ENCODE measurements at places on chromosomes 3 and 15. TPM values are rescaled to one million over a fixed set of nuclear protein-coding genes. Genes with fewer than 3 reads are reported as not detected.

The C3orf22 gene
- not detected for total RNA-seq

GRCh38 chr3:17028363-17028762, 143.6 kb downstream of the PLCL2 start:
- no peak overlapping the region for H3K27ac ChIP-seq
- no peaks in the 10 kb centered on the region for H3K27me3 ChIP-seq
- no peaks in the 10 kb centered on the region for H3K4me1 ChIP-seq
- no peak for DNase-seq
- H3K4me3 ChIP-seq, result no peak overlapping the region
- no peaks in the 10 kb centered on the region for H3K36me3 ChIP-seq

The GABRA5 gene
- 0.57 TPM for total RNA-seq

GRCh38 chr3:145903472-145904013, 257.4 kb downstream of the PLOD2 start:
- peaks cover 5% of the 10 kb centered on the region for H3K4me1 ChIP-seq
- H3K27me3 ChIP-seq, result no peaks in the 10 kb centered on the region
- DNase-seq, result no peak
- no peak overlapping the region for H3K4me3 ChIP-seq
- H3K36me3 ChIP-seq, result no peaks in the 10 kb centered on the region

The CNTN4 gene
- total RNA-seq, result 0.31 TPM

GRCh38 chr3:160001850-160002623, 13.4 kb downstream of the IL12A start:
- no peaks in the 10 kb centered on the region for H3K4me1 ChIP-seq
- no peaks in the 10 kb centered on the region for H3K36me3 ChIP-seq
- H3K4me3 ChIP-seq, result no peak overlapping the region
- H3K27me3 ChIP-seq, result no peaks in the 10 kb centered on the region

DNA sequence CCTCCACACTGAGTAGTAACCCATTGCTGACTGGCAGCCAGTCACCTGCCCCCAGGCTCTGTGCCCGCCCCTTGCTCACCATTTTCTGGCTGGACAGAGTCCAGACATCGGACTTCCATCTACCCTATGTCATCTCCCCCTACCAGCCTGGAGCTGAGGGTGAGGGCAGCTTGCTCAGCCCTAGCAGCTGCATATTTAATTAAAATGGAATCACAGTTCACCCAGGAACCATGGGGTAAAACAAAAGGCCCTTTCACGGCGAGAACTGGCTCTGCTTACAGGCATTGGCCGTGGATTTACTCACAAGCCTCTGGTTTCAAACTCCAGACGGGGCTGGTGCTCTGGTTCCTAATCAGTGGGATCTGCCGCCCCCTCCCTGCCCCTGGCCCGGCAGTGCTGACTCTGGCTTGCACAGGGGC, 94.9 kb upstream of the ATP2B2 start:
- H3K36me3 ChIP-seq, result no peaks in the 10 kb centered on the region
- peaks cover 32% of the 10 kb centered on the region for H3K27me3 ChIP-seq
- H3K4me1 ChIP-seq, result no peaks in the 10 kb centered on the region
- H3K4me3 ChIP-seq, result no peak overlapping the region
- no peak for DNase-seq

GRCh38 chr3:12656193-12656592, 7.7 kb downstream of the RAF1 start:
- no peaks in the 10 kb centered on the region for H3K27me3 ChIP-seq
- no peak for DNase-seq
- H3K4me1 ChIP-seq, result peaks cover 8% of the 10 kb centered on the region
- H3K27ac ChIP-seq, result no peak overlapping the region
- H3K36me3 ChIP-seq, result no peaks in the 10 kb centered on the region

GRCh38 chr3:73315706-73316105, 254.2 kb downstream of the EBLN2 start:
- no peak overlapping the region for H3K27ac ChIP-seq
- H3K4me1 ChIP-seq, result no peaks in the 10 kb centered on the region
- H3K4me3 ChIP-seq, result no peak overlapping the region
- no peak for DNase-seq

The FBXO40 gene
- not detected for total RNA-seq

The SNURF gene
- not detected for total RNA-seq

The CCDC54 gene
- not detected for total RNA-seq

DNA sequence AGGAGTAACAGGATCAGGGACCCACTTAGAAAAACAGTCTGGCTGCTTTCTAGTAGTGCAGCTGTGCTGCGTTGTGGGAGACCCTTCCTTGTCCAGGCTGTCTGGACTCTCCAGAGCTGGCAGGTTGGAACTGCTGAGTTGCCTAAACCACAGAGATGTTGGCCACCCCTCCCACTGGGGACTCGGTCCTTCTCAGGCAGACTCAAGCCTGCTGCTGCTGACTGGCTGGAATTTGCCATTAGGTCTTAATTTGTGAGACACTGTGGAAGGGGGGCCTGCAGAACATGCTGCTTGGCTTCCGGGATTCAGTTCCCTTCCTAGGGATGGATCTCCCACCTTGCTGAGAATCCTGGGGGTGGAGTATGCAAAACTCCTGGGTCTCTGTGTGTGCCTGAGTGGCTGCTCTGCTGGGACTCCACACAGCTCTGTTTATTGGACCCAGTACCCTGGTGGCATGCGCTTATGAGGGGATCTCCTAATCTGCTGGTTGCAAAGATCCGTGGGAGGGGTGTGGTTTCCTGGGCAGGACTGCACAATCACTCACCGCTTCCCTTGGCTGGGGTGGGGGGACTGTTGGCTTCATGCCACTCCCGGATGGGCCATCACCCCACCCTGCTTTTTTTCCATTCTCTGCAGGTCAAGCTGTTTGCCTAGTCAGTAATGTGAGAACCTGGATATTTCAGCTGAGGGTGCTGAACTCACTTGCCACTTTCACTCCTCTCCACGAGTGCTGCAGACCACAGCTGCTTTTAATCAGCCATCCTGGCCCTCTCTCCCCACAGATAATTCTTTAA, 150.5 kb downstream of the CFAP20DC start:
- H3K4me1 ChIP-seq, result no peaks in the 10 kb centered on the region
- H3K27me3 ChIP-seq, result no peaks in the 10 kb centered on the region
- H3K4me3 ChIP-seq, result no peak overlapping the region
- no peak for DNase-seq

- H3K27ac ChIP-seq, result no peak overlapping the region
- no peak overlapping the region for H3K4me3 ChIP-seq
- DNase-seq, result no peak
- H3K4me1 ChIP-seq, result no peaks in the 10 kb centered on the region
Measured at GRCh38 chr3:28171962-28172361, 69.5 kb upstream of the CMC1 start.

DNA sequence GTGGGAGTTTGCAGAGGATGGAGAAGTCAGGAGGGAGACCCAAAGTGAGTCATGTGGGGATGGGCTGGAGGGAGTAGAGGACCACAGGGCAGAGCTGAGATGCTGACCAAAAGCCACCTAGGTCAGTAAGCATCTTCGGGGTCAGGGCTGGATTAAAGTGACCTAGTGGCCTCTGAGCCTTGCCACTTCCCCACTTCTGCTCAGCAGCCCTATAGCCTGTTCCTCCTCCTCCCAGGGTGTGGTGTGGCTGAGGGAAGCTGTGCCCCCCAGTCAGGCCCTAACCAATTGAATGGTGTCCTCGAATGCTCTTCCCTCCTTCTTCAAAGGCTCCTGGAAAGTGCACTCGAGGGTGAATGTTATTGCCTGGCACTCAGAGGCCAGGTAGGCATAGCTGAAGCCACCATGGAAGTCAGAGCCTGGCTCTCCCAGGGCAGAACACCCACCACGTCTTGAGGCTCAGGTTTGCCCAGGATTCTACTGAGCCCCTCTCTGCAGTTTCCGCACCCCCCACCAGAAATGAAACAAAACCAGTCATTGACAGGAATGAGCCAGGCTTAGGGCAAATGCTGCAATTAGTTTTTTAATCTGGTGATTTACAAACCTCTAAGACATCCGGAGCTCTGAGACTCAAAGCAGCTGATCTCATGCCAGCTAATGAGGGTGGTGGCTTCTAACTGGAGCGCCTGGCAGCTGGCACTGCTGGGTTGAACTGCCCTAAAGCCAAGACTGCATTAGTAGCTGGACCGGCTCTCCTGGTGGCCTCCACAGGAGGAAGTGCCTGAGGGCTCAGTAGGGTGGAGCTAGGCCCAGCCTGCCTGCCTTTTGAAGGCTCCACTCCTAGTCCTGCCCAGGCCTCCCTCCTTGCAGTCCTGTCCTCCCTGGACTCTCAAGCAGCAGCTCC, 26.0 kb upstream of the VIPR1 start:
- no peak for DNase-seq
- no peaks in the 10 kb centered on the region for H3K36me3 ChIP-seq
- H3K4me3 ChIP-seq, result no peak overlapping the region
- peaks cover 39% of the 10 kb centered on the region for H3K4me1 ChIP-seq

The CHRD gene
- 0.11 TPM for total RNA-seq

DNA sequence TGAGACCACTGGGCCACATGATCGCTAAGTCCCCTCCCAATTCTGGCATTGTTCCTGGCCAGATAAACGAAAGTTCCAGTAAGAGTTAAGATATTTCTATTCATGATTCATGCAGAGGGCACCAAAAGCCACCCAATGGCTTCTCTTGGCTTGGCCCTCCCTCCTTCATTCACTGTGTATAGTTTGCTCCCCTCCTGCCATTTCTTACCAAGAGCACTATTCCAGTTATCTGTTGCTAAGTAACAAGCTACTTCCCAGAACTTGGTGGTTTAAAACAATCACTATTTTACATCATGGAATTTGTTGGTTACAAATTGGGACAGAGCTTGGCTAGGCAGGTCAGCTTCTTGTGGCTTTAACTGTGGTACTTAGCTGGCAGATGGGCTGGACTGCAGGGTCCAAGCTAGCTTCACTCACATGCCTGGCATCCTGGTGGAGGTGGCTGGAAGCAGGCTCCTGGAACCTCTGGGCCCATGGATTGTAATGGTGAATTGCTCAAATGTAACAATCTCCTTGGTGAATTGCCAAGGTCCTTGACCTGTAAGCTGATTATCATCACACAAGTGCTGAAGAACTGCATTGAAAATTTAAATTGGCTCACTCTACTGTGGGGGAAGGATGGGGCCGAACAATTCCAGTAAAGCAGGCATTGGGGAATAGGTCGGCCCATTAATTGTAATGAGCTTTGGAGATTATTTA, 16.6 kb downstream of the EAF1 start:
- H3K36me3 ChIP-seq, result peaks cover 4% of the 10 kb centered on the region
- H3K4me3 ChIP-seq, result no peak overlapping the region
- H3K4me1 ChIP-seq, result peaks cover 8% of the 10 kb centered on the region

The ABHD17C gene
- 18.7 TPM for total RNA-seq

The PRTG gene
- total RNA-seq, result 0.26 TPM

The IGF1R gene
- total RNA-seq, result 37.7 TPM

DNA sequence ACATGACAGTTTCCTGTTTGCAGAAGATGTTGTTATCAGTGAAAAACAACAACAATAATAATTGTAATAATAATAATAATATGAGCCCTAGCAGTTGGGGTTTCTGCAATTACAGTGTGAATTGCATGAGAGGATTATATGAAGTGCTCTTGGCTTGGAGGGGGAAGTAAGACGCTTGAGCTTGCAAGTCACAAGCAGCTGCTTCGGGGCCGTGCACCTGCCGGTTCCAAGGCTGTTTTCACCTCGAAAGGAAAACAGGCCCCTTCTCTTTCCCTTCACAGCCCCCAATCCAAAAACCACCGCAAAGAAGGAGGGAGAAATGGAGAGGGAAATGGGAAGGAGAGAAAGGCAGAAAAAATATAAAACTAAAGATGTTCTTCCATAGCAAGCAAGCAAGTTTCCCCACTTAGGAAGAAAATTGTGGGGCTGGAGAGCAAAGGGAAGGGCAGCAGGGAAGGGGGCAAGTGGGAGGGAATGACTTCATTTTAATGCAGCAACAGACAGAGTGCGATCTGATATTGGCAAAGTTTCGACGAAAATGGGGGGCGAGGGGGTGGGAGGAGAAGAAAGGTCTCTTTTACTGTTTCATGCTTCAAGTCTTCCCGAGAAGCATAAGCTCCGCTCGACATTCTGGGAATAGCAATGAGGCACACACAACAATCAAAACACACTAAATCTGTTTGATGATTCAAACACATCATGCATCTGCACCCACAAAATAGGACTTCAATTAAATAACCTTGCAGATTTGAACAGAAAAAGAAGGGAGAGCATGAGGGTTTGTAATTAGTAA, 284.2 kb upstream of the ATP11B start:
- no peak for DNase-seq
- no peaks in the 10 kb centered on the region for H3K36me3 ChIP-seq
- no peak overlapping the region for H3K27ac ChIP-seq
- no peaks in the 10 kb centered on the region for H3K27me3 ChIP-seq

DNA sequence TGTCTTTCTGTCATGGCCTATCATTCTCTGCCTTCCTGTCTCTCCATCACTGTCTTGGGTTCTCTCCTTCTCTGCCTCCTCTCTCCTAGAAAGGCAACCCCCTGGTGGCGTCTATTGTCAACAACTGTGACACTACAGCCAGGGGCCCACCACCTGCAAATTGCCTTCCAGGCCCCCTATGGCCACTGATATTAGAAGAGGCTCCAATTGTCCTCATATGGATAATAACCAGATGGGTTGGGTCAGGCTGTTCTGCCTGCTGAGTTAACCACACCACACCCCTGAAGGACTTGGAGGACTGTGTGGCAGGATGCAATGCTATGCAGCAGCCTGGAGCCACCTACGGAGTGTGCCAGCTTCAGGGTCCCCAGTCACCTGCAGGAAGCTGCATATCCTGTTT, 665.0 kb downstream of the NTRK3 start:
- no peak overlapping the region for H3K4me3 ChIP-seq
- no peak for DNase-seq
- H3K27ac ChIP-seq, result no peak overlapping the region
- H3K4me1 ChIP-seq, result no peaks in the 10 kb centered on the region
- H3K36me3 ChIP-seq, result no peaks in the 10 kb centered on the region

The ZPLD1 gene
- not detected for total RNA-seq

- no peaks in the 10 kb centered on the region for H3K4me1 ChIP-seq
- H3K4me3 ChIP-seq, result no peak overlapping the region
- no peaks in the 10 kb centered on the region for H3K36me3 ChIP-seq
- H3K27me3 ChIP-seq, result no peaks in the 10 kb centered on the region
- no peak for DNase-seq
Measured at GRCh38 chr3:148853076-148853475, 12.0 kb upstream of the CPA3 start.

The NFKBIZ gene
- total RNA-seq, result 19.2 TPM

The GTF2E1 gene
- 9.0 TPM for total RNA-seq

- H3K4me3 ChIP-seq, result no peak overlapping the region
- no peak overlapping the region for H3K27ac ChIP-seq
- peaks cover 14% of the 10 kb centered on the region for H3K4me1 ChIP-seq
Measured at GRCh38 chr15:92102395-92102755, 248.9 kb downstream of the SLCO3A1 start.

GRCh38 chr3:143951351-143951971, 20.2 kb upstream of the DIPK2A start:
- H3K4me3 ChIP-seq, result no peak overlapping the region
- no peaks in the 10 kb centered on the region for H3K36me3 ChIP-seq
- DNase-seq, result no peak
- no peak overlapping the region for H3K27ac ChIP-seq
- no peaks in the 10 kb centered on the region for H3K27me3 ChIP-seq
- no peaks in the 10 kb centered on the region for H3K4me1 ChIP-seq

The ROPN1B gene
- not detected for total RNA-seq

GRCh38 chr3:15049584-15049983, 15.5 kb downstream of the MRPS25 start:
- no peaks in the 10 kb centered on the region for H3K4me1 ChIP-seq
- no peak overlapping the region for H3K4me3 ChIP-seq
- no peaks in the 10 kb centered on the region for H3K27me3 ChIP-seq
- H3K36me3 ChIP-seq, result peaks cover 100% of the 10 kb centered on the region
- no peak overlapping the region for H3K27ac ChIP-seq

GRCh38 chr3:101521211-101521701, 8.2 kb upstream of the SENP7 start:
- no peak overlapping the region for H3K27ac ChIP-seq
- peaks cover 11% of the 10 kb centered on the region for H3K27me3 ChIP-seq
- H3K4me1 ChIP-seq, result peaks cover 20% of the 10 kb centered on the region
- no peak for DNase-seq
- no peak overlapping the region for H3K4me3 ChIP-seq
- no peaks in the 10 kb centered on the region for H3K36me3 ChIP-seq
